ENCODE measurements at places on chromosomes 1 and 21.

DNA sequence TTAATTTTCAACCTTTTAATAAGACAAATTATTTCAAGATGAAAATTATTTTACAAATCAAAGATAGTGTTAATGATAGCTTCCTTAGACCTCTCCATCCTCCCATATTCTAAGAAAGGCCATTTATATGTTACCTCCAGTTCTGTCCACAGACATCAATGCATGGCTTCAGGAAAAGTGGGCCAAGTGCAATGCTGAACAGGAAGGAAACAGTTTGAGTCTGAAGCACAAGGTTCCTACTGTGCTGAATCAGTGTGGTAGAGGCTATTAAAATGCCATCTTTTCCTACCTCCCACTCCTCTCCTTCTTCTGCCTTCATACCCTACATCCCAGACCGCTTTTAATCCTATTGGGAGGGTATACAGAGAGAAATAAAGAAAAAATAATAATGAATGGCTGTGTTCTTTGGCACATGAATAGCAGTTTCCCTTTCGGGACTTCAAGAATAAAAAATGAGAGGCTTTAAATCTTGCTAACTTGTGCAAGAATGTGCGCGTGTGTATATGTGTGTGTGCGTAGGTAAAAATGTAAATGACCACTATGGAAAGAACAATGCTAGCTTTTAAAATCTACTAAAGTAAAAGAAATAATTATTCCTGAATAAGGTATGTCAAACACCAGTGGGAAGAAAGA, 62.6 kb upstream of the C1orf105 start:
- no peak for DNase-seq

DNA sequence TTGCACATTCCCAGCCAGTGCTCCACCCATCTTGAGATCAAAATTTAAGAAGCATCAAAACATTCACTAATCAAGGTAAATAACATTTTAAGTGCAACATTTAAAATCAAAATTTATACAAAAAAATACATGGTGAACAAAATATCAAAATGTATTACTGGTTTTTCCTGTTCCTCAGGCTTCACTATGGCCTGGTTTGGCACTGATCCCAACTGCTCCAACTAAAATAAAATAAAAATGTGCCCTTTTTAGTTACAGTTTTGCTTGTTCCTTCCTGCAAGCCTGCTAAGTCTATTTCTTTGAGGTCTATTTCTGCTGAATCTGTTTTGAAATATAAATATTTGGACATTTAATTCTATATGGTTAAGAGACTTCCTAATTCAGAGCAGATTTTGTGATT, 54.9 kb downstream of the ADAMTS1 start:
- no peak for DNase-seq

- no peak for DNase-seq
Observed at GRCh38 chr21:45511007-45511406, 31.2 kb downstream of the SLC19A1 start.

- DNase-seq: no peak
Observed at GRCh38 chr1:208239473-208240381, 4.5 kb downstream of the PLXNA2 start.

DNA sequence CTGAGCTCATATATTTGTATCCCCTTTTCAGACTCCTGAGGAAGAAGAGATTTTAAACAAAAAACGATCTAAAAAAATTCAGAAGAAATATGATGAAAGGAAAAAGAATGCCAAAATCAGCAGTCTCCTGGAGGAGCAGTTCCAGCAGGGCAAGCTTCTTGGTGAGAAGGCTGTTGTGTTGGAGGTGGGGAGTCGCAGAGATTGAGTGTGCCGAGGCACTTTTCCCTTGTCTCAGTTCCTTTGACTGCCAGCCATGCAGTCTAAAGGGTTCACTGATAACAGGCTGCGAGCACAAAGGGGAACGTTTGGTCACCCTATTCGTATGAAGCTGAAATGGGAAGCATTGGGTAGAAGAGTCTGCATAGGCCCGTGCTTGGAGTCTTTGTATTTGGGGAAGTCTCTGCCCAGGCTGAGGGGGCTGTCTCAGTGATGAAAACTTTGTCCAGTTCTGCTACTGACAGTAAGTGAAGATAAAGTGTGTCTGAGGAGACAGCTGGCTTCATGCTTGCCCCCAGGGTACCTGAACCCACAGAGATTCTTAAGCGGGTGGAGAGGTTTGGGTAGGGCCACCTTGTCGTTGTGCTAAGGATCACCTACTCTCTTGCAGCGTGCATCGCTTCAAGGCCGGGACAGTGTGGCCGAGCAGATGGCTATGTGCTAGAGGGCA, 2.8 kb downstream of the RPS8 start:
- peak; percentile 40 for DNase-seq

GRCh38 chr1:53620061-53620855, 118.7 kb downstream of the GLIS1 start:
- DNase-seq: peak; percentile 17

DNA sequence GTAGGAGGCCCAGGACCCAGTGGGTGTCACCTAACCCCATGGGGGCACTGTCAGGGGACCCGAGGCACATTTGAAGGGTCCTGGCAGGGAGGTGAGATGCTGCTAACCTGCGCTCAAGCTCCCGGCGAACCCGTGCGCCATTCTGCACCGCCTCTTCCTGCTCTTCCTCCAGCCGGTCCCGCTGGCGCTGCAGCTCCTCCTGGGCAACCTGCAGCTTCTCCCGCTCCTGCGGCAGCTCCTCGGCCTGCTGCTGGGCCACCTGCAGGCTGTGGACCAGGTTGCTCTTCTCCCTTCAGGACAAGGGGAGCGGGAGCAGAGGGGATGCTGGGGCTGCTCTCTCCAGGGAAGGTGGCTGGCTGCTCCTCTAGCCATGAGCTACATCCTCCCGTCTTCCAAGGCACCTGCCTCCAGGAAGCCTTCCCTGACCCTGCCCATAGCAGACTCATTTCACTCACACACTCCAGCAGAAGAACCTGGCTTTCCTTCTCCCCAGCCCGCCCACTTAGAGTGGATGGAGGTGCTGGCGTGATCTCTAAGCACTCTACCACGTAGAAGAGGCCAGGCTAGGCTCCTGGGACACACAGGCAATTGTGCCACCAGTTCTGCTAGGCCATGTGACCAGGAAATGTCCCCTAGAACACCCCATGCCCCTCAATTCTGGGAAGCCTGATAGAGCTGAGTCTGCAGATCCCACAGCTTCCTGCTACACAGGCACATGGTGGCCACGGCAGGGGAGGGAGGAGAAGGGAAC, 15.2 kb upstream of the NBPF1 start:
- DNase-seq: peak; percentile 39

DNA sequence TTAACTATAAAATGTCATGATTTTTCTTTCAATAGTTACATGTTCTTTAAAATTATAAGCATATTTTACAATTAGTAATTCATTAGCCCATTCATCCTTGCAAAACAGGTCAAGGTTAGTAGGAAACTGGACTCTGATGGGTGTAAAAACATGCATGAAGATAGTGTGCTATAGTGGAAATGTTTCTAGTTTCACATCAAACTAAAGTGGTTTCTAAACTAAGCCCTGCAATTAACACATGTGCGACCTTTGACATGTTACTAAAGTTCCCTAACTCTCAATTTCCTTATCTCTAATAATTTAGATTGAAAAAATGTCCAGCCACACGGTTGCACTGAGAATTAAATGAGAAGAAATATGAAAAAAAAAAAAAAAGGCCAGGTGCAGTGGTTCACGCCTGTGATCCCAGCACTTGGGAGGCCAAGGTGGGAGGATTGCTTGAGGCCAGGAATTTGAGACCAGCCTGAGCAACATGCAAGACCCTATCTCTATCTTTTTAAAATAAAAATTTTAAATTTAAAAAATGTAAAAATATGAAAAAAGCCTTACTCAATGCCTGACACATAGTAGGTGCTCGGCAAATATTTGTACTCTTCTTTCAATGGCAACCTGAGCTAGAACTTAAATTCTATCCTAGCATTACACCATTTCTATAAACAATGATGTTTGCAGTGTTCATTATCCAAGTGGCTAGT, 44.1 kb upstream of the PALMD start:
- no peak for DNase-seq

DNA sequence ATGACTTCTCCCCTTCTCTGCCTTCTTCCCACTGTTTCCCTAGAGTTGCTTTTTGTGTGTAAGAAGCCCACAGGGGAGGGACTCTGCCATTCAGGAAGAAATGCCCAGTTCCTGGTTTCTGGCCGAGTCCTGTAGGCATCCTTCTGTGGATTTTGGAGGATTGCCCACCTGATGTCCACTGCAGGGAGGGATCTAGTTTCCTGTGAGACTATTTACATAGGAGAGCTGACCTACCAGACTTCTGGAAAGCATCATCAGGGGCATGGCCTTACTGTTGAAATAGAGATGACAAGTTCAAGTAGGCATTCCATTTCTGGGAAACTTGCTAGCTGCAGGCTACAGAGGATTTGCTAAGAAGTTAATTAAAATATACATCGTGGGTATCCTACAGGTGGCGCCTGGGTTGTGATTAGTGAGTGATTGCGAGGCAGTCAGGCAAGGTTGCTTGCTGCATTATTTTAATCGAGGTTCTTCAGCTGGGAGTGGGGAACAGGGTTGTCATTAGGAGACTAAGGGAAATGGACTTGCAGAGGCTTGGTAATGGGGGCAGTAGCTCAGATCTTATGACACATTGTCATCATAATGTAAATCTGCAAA, 148.7 kb downstream of the HHAT start:
- no peak for DNase-seq

DNA sequence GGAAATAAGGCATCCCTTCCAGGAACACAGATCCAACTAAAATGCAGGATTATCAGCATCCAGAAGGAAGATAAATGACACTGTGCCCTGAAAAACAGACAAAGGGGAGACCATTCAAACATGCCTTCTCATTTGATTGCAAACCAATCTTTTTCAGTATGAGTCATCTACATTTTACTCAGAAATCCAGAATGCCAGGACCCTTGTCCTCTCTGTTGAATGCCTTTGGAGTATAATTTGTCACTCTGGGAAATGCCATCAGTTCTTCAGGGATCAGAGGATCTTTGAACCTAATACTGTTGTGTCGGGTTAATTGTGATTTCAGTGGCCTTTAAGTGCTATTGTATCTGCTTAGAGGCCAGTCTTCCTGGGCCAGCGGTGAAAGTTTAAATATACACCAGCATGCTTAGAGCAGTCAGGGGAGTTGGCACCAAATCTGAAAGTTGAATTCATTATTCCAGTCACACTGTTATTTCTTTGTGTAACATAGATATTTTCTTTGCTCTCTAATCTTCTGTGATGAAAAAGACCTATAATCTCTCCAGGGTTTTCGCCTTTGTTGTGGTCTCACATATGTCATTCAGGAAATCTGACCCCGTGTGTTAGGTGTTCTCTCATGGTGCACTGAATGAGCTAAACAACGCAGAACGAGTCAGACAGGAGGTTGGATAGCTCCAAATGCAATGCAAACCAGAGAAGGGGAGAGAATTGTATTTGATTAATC, 364.8 kb upstream of the SGIP1 start:
- DNase-seq: no peak

- no peak for DNase-seq
Observed at GRCh38 chr1:155522069-155522468, 40.5 kb downstream of the ASH1L start.

- no peak for DNase-seq
Observed at GRCh38 chr1:107991371-107992066, 26.5 kb upstream of the VAV3 start.

GRCh38 chr1:83854456-83854855, 144.5 kb downstream of the TTLL7 start:
- DNase-seq: no peak

DNA sequence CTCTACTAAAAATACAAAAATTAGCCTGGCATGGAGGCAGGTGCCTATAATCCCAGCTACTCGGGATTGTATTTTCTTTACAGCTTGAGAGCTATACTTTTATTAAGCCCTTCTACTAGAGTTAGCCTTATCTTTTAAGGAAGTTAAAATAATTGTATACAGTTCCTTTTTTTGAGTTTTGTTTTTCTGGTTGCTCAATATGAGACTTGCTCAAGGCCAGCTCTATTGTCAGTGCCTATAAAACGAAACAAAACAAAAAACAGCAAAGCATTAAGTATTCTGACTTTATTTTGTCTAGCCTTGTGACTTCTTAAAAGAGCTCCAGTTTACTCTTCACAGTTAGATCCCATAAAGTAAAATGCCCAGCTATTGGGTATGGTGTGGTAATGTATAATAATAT, 17.2 kb downstream of the PKN2 start:
- no peak for DNase-seq

GRCh38 chr21:17195976-17196375, 316.9 kb upstream of the CXADR start:
- no peak for DNase-seq

DNA sequence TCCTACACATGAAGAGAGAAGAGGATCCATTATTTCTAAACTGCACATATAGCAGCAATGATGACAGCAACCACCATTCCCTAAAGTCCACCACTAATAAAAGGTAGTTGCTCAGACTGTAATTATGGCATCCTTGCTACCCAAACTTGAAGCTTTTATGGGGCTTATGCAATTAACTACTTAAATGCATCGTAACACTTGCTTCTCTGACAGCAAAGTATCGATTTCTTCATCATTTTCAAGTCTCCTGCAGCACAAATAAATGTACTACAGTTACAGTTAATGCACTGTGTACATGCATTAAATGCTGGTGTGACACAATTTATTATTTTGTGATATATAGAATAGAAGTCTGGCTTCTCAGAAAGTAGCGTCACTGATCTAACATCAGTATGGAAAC, 241.7 kb downstream of the USH2A start:
- no peak for DNase-seq

DNA sequence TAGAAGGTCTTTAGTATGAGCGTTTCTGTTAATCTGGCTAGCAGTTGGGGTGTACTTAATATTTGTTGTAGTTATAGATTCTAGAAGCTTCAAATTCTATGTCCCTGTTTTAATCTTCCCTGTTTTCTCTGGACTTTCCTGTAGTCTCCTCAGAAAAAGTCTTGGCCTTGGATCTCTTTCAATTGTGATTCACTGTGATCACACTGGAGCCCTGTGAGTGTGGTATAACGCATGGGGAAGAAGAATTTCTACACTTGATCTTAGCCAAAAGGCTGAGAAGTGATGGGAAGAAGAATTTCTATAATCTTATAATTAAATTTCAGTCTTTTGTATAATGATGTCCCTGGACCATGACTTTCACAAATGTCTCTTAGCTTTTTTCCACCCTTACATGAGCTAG, 36.7 kb upstream of the COP1 start:
- DNase-seq: no peak

GRCh38 chr1:22344329-22344630, 107.4 kb upstream of the ZBTB40 start:
- no peak for DNase-seq

GRCh38 chr1:206456577-206457370, 13.5 kb upstream of the IKBKE start:
- DNase-seq: no peak

DNA sequence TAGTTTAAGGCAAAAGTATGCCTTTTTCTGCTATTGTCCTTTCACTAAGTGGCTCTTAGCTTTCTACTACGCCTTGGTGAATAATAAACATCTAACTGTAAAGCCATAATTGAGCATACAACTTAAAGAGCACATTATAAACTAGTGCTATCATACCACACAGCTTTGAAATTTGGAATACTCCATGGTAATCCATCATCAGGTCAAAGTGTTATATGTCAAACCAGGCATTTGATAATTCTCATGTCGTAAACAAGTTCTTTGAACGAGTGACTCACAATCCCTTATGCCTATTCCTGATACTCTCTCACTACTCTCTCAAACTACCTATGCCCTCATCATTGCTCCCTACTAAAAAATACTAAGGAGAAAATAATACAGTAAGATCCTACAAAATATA, 60.3 kb upstream of the FMN2 start:
- no peak for DNase-seq
